CD4-positive, alpha-beta T cell (primary cell): ENCODE measurements at places on chromosomes 1 and 21.

GRCh38 chr1:98920441-98921110 lies 84.1 kb downstream of the PLPPR5 start:
- no peak for DNase-seq

DNA sequence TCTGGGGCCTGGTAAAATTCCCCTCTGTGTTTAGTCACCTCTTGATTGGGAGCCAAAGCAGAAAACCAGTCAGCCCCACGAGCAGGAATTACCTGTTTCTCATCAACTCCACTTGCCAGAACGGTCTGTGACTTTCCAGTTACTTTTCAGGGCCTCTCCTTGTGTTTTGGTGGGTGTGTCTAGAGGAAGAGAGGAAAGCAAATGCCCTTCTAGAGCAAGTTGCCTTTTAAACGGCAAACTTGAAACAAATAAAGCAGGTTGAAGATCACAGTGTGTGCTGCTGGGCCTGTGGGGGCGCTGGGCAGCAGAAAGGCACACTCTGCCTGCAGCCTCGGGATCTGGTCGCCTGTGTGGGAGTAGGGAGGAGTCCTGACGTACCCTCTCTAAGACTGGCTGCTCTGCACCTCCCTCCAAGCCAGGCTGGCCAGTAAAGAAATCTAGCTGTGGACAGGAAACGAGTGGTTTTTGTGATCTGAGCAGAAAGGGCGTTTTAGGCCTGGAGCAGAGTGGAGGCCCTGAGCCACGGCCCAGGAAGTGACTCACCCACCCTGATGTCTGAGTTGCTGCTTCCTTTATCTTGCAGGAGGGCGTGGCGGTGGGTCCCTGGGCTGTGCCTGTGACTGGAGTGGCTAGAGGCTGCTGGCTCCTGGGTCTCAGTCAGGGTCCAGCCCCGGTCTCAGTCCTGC lies 11.1 kb upstream of the S100A11 start:
- DNase-seq: peak; percentile 95

DNA sequence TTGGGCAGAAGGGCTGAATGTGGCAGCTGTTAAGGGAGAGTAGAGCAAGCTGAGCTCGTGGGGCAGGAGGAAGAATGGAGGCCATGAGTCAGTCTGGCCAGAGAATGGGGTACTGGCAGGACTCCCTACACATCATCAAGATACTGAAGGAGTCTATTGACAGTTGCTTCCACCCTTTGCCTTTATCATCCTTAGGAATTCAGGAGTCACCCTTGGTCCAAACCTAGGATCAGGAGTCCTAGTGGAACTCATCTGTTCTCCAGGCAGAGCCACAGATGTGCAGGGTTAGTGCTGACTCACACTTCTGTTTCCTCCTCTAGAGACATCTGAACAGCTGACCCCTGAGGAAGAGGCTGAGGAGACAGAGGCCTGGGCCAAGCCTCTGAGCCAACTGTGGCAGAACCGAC lies 18.7 kb upstream of the ST3GAL3 start:
- DNase-seq: no peak

GRCh38 chr1:31013187-31013864 lies 52.2 kb downstream of the PUM1 start:
- no peak for DNase-seq

DNA sequence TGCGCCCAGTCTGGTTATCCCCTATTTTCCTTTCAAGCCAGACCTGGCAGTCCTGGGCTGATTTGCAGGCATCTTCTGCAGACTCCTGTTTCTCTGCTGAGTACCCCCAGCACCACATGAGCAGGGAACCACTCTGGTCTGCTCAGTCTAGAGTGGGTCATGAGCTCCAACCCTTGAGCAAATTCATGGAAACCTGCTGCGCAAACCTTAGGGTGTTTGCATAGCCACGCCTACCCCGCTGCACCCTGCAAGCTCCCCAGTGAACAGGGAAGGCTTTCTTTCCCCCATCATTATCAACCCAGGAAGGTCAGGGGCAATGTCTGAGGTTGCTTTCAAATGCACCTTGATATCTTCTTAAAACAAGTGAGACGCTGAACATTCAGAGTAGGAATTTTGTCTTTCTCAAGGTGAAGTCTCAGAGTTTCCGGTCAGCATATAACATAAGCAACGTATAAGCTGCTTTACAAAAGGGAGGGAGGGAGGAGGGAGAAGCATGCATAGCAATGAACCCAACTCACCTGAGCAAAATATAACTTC lies 11.1 kb upstream of the KCNE1 start:
- no peak for DNase-seq

DNA sequence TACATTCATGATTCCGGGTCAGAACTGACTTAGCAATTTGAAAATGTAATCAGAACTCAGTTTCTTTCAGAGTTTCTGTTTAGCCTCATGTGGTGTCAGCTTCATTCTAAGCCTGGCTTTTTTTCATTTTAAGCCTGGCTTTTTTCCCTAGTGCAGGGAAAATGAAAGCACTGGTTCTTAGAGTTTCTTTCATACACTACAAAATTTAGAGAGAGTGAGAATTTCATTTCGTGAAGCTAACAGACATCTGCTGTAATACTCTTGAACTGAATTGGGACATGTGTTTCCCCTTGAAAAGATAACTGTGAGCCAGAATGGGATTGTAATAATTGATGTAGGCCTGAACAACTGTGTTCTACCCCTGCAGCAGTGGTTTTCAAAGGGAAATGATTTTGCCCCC lies 95.3 kb upstream of the KIAA0040 start:
- DNase-seq: no peak

DNA sequence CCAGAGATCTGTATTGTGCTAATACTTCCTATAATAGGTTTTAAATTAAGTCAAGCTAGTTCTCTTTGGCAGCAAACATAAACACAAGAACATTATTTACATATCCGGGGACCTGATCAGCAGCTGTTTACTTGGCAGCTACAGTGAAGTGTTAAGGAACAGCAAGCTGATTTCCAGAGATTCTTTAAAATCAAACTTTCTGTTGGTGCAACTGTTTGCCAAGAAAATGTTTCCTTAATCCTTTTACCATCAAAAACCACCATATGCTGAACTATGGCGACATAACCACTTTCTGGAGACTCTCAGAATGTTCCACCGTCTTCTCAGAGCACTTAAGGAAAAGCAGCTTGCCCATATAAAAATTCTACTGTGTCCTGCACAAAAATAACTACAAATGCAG lies 107.0 kb upstream of the KRTAP19-8 start:
- no peak for DNase-seq

DNA sequence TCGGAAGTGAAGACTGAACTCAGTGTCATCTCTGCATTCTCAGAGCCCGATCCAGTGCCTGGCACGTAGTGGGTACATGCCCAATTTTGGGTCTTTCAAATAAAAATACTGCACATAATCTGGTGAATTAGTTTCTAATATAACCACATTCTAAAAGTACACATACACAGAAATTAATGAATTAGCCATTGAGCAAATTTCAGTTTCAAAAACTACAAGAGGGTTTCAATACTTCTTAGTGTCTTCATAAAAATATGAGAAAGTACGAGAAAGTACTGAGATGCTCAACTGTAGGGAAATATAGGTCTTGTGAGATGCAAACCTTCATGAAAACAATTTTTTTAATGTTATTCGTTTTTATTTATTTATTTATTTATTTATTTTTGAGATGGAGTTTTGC lies 86.9 kb downstream of the SMYD2 start:
- no peak for DNase-seq

GRCh38 chr1:59484096-59484495 lies 187.2 kb downstream of the FGGY start:
- no peak for DNase-seq
